Neuronal stem cell (in vitro differentiated cells): ENCODE measurements at places on chromosomes 4 and X.
A peak's percentile ranks its signal among the peaks of the same experiment; 100 is the strongest.

DNA sequence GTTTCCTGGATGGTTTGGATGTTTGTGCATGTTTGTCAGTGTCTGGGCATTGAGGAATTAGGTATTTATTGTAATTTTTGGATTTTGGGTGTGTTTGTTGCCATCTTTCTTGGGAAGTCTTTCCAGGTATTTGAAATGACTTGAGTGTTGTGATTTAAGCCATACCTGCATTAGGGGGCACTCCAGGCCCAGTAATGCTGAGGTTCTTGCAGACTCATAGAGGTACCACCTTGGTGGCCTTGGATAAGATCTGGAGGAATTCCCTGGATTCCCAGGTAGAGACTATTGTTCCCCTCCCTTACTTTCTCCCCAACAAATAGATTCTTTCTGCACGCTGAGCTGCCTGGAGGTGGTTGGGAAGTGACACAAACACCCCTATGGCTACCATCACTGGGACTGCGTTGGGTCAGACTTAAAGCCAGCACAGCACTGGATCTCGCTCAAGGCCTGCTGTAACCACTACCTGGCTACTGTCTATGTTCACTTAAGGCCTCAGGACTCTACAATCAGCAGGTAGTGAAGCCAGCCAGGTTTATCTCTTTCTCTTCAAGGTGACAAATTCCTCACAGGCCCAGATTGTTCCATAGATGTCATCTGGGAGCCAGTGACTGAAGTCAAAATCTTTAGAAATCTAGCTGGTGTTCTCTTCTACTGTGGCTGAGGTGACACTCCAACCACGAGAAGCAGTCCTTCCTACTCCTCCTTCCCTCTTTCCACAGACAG is 643.6 kb downstream of the PDHA2 start:
- H3K27ac ChIP-seq: no peak overlapping the region
- no peak overlapping the region for H3K4me3 ChIP-seq
- DNase-seq: no peak
- H3K4me1 ChIP-seq: no peaks in the 10 kb centered on the region
- H3K36me3 ChIP-seq: no peaks in the 10 kb centered on the region
- H3K27me3 ChIP-seq: no peaks in the 10 kb centered on the region

DNA sequence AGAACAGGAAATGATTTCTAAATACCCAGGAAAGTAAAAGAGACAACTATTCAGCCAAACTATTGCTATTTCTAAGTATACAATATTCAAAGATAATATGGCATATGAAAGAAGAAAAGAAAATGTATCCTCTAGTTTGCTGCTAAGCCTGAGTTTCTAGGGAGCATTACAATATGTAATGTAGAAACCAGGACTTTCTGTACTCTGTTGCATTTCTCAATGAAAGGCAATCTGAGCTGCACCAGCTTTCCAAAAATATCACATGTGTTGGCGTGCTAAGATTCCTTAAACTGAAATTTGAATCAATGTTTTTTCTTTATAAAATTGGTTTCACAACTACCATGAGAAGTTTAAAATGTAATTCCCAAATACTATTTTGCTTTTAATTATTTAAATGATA is 129.6 kb downstream of the ANK2 start:
- no peak for DNase-seq
- H3K4me1 ChIP-seq: no peaks in the 10 kb centered on the region
- H3K27ac ChIP-seq: no peak overlapping the region
- H3K4me3 ChIP-seq: no peak overlapping the region

DNA sequence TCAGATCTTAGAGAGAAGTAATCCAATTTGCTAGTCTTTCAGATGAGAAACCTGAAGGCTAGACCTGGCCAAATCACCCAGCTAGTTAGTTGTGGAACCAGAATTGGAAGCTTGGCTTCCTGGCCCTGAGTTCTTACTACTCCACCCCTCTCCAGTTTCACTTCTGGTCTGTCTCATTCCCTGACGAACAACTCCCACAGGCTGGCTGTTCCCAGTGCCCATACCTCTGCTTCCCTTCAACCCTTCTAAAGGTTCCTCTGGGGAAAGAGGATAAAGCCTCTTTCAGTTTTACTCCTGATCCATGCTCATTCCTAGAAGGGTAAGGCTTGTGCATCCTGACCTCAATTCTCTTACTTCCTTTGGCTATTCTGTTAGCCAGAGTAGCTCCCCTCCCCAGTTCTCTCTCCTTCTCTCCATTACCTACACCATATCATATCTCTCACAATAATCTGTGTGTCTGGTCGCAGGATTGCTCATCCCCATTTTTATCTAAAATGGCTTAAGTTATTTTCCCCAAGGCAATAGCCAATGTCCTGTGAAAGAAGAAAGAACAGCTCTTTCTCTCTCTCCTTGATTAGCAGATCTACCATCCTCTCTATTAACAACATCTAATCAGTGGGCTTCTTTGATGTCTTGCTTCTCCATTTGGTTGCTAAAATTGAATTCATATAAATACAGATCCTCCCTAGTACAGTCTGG is 155.0 kb upstream of the MAOA start:
- H3K4me3 ChIP-seq: no peak overlapping the region
- no peaks in the 10 kb centered on the region for H3K4me1 ChIP-seq
- no peak overlapping the region for H3K27ac ChIP-seq
- no peaks in the 10 kb centered on the region for H3K27me3 ChIP-seq

GRCh38 chrX:3638280-3638873 is 75.1 kb downstream of the PRKX start:
- H3K36me3 ChIP-seq: no peaks in the 10 kb centered on the region
- H3K4me1 ChIP-seq: no peaks in the 10 kb centered on the region
- DNase-seq: peak; percentile 23
- H3K4me3 ChIP-seq: no peak overlapping the region

DNA sequence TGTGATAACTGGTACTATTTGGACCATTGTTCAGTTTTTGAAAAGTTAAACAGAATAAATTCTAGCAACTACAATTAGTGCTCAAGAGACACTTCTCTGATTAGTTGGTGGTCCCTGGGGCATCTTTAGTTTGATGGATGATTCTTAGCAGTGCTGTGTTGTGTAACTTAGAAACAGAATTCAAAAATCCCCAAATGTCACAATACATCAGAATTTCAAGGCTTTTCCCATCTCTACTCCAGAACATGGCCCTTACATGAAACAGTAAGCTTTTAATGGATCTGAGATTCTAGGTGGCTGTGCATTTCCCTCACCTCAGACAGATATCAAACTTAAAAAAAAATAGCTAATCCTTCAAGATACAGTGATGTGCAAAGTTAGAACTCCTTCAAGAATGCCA is 104.4 kb upstream of the CXCL13 start:
- no peak overlapping the region for H3K27ac ChIP-seq
- H3K4me1 ChIP-seq: no peaks in the 10 kb centered on the region
- DNase-seq: no peak
- H3K27me3 ChIP-seq: no peaks in the 10 kb centered on the region

DNA sequence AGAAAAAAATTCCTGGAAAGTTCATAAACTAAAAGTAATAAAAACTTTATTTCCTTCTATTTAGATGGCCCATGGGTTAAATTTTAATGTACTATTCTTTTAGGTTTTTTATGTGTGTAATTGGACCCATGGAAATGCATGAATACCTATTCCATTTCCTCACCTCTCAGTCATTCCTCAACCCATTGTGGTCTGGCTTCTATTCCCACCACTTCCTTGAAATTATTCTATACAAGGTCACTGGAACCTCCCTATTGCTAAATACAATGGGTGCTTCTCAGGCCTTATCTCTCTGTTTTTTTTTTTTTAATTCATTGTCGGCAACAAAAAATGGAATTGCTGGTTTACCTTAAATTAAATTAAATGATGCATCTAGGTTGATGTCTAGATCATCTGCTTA is 17.2 kb downstream of the SLC39A8 start:
- no peaks in the 10 kb centered on the region for H3K36me3 ChIP-seq
- no peak for DNase-seq
- H3K27ac ChIP-seq: no peak overlapping the region
- H3K4me3 ChIP-seq: no peak overlapping the region
- no peaks in the 10 kb centered on the region for H3K4me1 ChIP-seq
- no peaks in the 10 kb centered on the region for H3K27me3 ChIP-seq

DNA sequence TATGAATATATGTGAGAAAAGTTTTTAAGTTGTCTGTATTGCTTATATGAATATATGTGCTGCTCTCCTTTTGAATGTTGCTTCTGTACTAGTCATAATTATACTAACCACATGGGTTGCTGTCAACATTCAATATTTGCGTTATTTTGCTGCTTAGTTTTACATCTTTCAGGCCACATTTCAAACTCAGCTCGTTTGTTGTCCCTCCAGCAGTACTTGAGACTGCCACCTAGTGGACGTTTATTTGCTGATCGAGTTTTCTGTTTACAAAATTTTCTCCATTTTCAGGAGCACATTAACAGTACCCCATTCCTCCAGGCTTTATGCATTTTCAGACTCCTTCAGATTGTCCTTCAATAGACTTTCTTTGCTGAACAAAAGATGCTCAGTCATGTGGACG is 75.8 kb downstream of the NUDT11 start:
- no peaks in the 10 kb centered on the region for H3K36me3 ChIP-seq
- no peak overlapping the region for H3K27ac ChIP-seq
- H3K4me3 ChIP-seq: no peak overlapping the region
- peak; percentile 29 for DNase-seq

- H3K27me3 ChIP-seq: no peaks in the 10 kb centered on the region
- H3K36me3 ChIP-seq: no peaks in the 10 kb centered on the region
- no peak for DNase-seq
- no peak overlapping the region for H3K27ac ChIP-seq
These were observed 65.4 kb upstream of the KLHL13 start for GRCh38 chrX:118182025-118182424.

- H3K27me3 ChIP-seq: no peaks in the 10 kb centered on the region
- H3K4me1 ChIP-seq: peaks cover 3% of the 10 kb centered on the region
- H3K36me3 ChIP-seq: no peaks in the 10 kb centered on the region
- no peak overlapping the region for H3K27ac ChIP-seq
- H3K4me3 ChIP-seq: no peak overlapping the region
These were observed 127.1 kb upstream of the PCDH18 start for GRCh38 chr4:137659431-137659830.

DNA sequence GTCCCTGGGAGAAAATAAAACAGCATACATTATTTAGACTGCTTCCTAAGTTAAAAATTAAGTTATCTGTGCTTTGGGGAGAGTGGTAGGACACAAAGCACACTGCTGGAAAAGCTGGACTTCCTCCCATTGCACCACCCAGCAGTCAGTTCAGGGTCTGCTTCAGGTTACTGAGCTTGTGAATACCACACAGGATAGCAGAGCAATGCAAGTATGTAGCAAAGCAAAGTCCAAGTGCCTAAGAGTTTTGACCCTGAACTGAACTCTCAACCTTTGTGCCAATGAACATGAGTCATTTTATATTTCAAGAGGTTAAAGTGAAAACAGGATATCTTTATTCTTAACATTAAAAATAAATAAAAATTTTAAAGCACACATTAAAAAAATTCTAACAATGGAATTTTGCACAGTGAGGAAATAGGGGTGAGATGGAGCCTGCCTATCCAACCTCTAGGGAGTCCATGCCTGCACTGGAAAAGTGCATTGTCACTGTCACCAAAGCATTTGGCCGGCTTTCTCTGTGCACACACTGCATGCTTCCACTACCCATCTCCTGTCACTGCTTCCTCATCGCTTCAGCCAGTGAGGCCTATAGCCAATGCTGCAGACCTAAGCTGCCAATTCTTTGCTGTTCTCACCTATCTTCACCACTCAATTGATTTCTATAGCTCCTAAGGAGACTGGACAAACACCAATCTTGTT is 50.9 kb downstream of the ABCG2 start:
- H3K4me3 ChIP-seq: no peak overlapping the region
- H3K4me1 ChIP-seq: no peaks in the 10 kb centered on the region
- DNase-seq: no peak
- H3K27me3 ChIP-seq: no peaks in the 10 kb centered on the region
